OCI-M1 (cell line): ENCODE measurements at places on chromosomes 5 and 9.
A peak's percentile ranks its signal among the peaks of the same experiment; 100 is the strongest.

DNA sequence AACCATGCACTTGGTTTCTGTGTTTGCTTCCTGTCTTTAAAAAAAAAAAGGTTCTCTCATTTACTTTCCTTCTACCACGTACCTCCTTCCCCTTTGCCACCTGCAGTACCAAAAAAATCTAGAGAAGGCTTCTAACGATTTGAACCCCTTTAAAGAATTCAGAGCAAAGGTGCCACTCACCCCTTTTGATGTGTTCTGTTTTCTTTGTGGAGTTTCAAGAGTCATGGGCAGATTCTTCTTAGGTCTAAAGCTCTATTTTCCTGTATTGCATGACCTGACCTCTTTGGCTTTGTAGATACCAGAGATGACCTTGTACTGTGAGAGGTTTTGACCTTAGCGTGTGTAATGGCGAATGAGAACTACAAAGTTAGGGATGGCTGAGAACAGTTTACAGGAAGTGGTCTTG is 29.0 kb downstream of the TXNDC8 start:
- no peak for DNase-seq

GRCh38 chr5:57653636-57654290 is 171.2 kb upstream of the ACTBL2 start:
- no peak for DNase-seq

DNA sequence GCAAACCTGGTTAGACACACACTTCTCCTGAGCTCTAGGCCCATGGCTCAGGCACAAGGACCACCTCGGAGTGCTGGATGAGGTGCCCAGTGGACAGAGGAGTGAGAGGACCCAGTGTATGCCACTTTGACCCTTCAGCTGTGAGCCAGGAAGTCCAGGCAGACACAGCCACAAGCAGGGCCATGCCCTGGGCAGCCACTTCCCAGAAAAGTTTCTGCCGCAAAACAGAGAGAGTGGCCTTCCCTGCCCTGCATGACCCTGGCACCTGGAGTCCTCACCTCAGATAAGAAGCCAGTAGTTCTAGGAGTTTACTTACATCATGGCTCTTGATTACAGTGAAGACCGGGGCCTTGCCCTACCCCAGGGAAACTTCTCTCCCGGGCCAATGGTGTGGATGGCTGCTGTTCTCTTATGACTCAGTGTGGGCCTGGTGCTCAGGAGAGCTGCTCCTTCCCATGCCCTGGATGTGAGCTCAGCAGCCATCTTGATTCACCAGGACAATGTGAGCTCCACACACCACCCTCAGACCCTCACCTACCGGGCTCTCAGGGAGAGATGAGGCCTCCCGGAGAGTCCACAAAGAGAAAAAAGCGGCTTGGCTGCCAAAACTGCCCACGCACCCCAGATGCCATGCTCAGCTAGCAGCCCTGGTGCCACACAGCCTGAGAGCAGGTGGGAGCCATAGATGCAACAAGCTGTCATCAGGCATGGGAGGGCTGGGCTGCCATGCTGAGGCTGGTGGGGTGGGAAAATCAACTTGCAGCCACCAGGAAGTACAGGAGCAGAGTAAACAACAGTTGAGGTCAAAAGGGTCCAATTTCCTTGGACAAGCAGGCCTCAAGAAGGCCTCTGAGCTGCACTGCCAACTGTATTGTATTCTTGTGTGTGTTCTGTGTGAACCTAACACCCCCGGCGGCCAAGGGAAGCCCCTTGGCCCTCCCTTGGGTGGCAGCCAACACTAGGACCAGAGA is 11.7 kb upstream of the IRF1 start:
- no peak for DNase-seq

- peak; percentile 42 for DNase-seq
Observed at GRCh38 chr5:35202319-35203111, 27.8 kb downstream of the PRLR start.

GRCh38 chr9:78606001-78606379 is 309.1 kb downstream of the PSAT1 start:
- no peak for DNase-seq

DNA sequence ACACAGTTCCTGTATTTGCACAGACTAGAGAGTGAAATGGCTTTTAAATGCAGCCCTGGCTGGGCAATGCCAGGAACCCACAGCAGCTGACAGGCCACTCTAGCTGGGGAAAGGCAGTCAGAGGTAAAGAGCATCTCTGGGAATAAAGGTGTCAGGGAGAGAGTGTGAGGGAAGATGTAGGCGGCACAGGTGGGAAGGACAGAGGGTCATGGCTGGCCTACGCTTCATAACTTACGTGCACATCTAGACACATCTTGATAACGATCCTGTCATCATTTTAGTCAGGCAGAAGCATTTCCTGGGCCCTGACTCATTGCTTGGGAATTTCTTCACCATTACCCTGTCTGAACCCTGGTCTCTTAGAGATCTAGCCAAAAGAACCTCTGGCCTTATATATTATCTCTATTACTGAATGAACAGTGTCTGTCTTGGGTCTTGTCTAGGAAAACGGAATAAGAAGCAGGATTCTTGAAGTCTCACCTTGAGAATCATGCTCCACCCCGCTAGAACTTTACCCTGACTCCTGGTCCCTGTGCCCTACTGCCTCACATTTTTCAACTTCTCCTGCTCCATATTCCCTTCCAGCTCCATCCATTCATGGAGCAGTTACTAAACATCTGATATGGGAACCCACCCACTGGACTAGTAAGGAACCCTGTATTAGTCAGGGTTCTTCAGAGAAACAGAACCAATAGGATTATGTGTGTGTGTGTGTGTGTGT is 106.4 kb upstream of the ELL2 start:
- peak; percentile 16 for DNase-seq

DNA sequence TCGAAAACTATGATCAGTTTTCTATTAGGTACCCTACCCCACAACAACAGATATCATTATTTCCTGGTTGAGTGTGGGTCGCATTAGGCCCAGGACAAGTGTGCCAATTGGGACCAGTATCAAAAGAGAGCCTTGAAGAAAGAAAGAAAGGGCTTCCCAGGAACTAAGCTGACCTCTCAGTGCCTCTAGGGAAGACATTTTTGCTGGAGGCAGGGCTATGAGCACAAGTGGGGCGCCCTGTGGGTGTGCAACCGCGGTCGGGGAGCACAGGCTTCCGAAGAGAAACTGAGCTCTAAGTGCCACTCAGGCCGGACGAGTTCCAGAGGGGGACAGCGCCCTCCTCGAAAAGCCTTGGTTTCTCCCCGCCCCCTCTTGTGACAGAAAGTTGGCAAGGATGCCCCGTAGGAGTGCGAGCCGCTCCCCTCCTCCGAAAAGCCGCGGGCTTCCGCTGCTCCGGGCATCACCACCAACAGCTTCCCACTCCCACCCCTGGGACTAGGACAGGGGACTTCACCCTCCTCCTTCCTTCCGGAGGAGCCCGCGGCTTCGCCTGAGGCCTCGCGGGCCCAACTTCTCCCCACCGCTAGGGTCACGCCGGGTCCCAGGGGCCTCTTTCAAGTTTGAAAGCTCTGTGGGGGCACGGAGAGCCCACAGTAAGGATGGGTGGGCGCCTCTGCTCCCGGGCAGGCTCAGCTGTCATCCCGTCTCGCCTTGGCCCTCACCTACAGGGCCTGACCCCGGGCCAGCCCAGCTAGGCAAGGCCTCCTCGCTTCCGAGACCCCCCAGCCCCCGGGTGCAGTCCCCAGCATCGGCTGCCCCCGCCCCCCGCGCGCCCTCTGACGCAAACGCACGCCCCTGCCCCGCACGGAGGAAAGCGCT is 2.0 kb downstream of the NR2F1-AS1 start:
- DNase-seq = no peak

- no peak for DNase-seq
Observed at GRCh38 chr5:119284031-119284430, 71.8 kb upstream of the TNFAIP8 start.

GRCh38 chr9:71647094-71647591 is 121.2 kb downstream of the CEMIP2 start:
- DNase-seq = peak; percentile 87

DNA sequence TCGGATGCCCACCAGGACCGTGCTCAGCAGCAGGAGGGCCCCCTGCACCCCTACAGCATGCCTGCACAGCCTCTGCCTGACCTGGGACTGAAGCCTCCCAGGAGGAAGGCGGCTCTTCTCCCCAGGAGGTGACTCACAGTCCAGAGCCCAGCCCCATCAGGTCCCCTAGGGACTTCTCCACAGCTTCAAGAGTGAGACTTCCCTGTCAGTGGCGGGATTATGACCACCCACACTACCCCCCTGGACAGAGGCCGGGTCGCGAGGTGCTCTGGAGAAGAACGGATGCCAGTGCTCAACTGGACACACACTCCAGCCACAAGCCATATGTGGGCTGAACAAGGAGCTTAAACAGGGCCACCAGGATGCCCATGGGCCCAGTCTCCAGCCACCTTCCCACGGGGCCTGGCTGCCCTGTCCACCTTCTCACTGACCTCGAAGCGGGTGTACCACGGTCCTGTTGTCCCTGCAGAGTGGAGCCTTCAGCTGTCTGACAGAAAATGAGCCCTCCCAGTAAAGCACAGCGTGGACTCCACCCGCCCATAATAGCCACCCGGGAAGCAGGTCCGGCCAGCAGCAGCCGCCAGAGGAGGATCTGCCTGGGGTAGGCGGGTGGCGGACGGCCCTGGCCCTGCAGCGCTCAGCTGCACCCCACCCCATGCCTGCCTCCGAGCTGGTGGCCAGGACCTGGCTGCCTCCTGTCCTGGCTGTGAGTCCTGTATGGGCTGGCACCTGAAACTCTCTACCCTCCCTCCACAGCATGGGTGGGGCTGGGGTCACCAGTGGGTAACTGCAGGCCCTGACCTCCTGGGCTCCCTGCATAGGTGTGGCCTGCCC is 54.7 kb downstream of the SEMA4D start:
- no peak for DNase-seq

DNA sequence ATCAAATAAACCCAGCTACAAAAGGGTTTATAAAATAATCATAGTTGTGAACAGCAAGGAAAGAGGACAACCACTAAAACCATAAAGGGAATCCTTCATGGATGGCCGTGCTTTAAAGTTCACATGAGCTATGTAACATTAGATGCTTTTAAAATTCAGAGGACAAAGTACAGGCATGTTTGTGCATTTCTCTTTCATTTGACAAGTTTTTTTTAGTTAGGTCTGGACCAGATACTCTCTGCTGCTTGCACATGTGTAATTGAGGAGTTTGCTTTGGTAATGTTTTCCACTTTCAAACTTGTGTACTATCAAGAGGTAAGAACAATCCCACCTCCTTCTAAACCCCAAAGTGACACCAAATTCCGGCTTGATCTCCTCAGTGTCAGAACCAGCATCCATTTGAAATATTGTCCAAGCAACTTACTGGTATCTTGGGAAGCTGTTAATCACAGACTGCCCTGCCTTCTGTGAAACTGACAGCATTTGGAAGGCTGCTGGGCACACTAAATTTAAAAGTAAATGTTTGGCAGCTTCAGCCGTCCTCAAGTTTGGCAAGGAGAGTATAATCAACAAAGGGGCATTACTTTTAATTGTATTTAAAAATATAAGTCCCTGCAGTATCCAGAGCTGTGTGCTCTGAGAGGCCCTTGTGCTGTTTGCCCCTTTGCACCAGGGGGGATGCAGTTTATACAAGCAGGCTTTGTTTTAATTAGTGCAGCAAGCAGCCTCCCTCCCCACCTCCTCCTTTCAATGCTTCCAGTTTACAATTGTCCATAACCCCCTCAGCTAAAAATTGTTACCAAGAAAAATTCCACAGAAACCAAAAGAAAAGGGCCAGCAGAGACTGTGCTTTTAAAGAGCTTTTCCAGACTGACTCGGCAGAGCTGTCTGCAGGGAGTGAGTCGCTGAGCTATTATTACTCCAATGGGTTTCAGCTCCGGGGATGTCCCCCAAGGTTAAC is 328.3 kb upstream of the MPDZ start:
- DNase-seq = no peak

DNA sequence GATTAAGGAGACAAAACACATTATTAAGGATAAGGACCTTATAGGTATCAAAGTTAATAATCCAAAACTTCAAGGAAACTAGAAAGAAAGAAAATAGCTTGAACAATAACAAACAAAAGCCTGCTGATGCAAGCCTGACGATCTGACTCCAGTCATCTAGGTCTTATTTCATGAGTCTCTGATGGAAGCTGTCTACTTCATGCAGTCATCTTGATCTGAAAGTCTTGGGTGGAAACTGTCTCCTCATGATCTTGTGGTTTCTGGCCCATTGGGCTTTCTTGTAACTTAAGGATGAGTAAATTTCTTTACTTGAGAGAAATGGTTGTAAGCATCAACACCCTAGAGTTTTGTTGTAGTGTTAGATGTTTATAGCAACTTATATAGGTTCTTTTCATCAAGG is 20.6 kb upstream of the PSIP1 start:
- peak; percentile 1 for DNase-seq

DNA sequence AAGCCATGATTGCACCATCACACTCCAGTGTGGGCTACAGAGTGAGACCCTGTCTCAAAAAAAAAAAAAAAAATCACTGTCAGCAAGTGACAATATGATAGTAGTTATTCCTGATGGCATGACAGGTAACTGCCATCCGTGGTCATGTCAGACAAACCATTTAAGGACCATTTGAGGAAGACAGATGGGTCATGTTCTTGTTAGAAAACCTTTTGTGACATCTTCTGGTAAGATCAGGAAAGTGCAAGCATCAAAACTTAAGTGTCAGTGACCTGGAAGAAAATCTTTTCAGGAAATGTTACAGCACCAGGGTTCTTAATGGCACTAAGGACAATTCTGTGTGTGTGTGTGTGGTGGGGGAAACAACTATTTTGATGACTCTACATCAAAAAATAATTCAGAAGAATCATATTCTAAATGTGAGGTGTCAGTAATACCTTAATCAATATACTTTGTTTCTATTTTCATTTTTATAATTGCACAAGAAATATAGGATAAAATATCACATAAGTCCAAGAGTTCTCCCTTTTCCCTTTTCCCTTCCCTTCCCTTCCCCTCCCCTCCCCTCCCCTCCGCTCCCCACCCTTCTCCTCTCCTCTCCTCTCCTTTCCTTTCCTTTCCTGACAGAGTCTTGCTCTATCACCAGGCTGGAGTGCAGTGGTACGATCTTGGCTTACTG is 17.8 kb downstream of the SLC38A9 start:
- peak; percentile 67 for DNase-seq

GRCh38 chr5:161889971-161890370 is 42.1 kb downstream of the GABRA1 start:
- no peak for DNase-seq

DNA sequence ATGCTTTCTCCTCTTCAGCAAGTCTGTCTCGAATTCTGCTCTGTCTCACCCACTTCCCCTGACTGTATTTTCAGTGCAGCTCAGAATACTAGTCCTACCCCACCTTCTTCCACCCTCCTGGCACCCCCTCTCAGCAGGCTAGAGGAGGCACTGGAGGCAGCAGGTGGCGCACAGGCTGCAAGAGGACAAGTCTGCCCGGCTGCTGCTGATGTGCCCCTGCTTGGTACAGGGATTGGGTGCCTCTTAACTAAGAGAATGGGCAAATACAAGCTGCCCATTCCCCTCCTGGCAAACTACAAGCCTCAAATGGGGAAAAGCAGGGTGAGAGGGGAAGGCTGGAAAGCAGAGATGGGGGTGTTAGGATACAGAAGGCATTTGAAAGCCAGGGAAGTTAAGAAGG is 5.1 kb downstream of the TLN1 start:
- peak; percentile 25 for DNase-seq
